ENCODE measurements at places on chromosomes 12 and 14. TPM values are rescaled to one million over a fixed set of nuclear protein-coding genes. Genes with fewer than 3 reads are reported as not detected.

TRPV4 gene
- 1.7 TPM for total RNA-seq

PLCZ1 gene
- 0.27 TPM for total RNA-seq

SLC5A8 gene
- not detected for total RNA-seq

CRY1 gene
- total RNA-seq = 26.9 TPM

ATXN3 gene
- total RNA-seq = 37.3 TPM

PRB2 gene
- not detected for total RNA-seq

MBD6 gene
- total RNA-seq = 12.6 TPM

TROAP gene
- total RNA-seq = 40.5 TPM

BCL11B gene
- total RNA-seq = 0.27 TPM

NRIP2 gene
- not detected for total RNA-seq

SDR9C7 gene
- total RNA-seq = not detected

PAN2 gene
- total RNA-seq = 13.3 TPM

MTHFD1 gene
- 74.3 TPM for total RNA-seq

SLC7A8 gene
- total RNA-seq = 2.4 TPM

NKX2-1 gene
- not detected for total RNA-seq

PCED1B gene
- 0.40 TPM for total RNA-seq

KRT78 gene
- total RNA-seq = not detected

MMP14 gene
- 318 TPM for total RNA-seq

NFE2 gene
- total RNA-seq = not detected

NYNRIN gene
- total RNA-seq = 11.7 TPM

ZNF641 gene
- total RNA-seq = 6.6 TPM

STYK1 gene
- total RNA-seq = 14.4 TPM

KLRC4 gene
- total RNA-seq = not detected

KRT83 gene
- total RNA-seq = not detected

PIP4K2C gene
- 15.1 TPM for total RNA-seq

JAG2 gene
- total RNA-seq = 37.5 TPM

GPR137C gene
- 0.53 TPM for total RNA-seq

DAD1 gene
- total RNA-seq = 430 TPM

CAPS2 gene
- total RNA-seq = 4.0 TPM

KRT7 gene
- 206 TPM for total RNA-seq

SERPINA9 gene
- total RNA-seq = not detected

BIN2 gene
- not detected for total RNA-seq

KRT3 gene
- total RNA-seq = not detected

LRRC10 gene
- not detected for total RNA-seq

TUBA1C gene
- 869 TPM for total RNA-seq

BMP4 gene
- 98.1 TPM for total RNA-seq

CIROP gene
- total RNA-seq = not detected

CCDC197 gene
- not detected for total RNA-seq

EFS gene
- total RNA-seq = not detected

BLTP3B gene
- total RNA-seq = 39.0 TPM

SERPINA3 gene
- total RNA-seq = 0.40 TPM

P2RX2 gene
- not detected for total RNA-seq

AVPR1A gene
- total RNA-seq = not detected

CYP46A1 gene
- under 0.01 TPM for total RNA-seq

POTEM gene
- not detected for total RNA-seq

ASB8 gene
- total RNA-seq = 25.4 TPM

KRT8 gene
- 6.3 TPM for total RNA-seq

ZDHHC17 gene
- 39.3 TPM for total RNA-seq

EPYC gene
- not detected for total RNA-seq

LIN7A gene
- 0.36 TPM for total RNA-seq

TAS2R20 gene
- total RNA-seq = 8.6 TPM

NOS1 gene
- 0.14 TPM for total RNA-seq

Data from thoracic aorta endothelial cell (primary cell).